Astrocyte (in vitro differentiated cells and primary cell): ENCODE measurements at places on chromosomes 12 and 14. TPM values are rescaled to one million over a fixed set of nuclear protein-coding genes. Genes with fewer than 3 reads are reported as not detected.

GRCh38 chr14:83923842-83924241, 1606.1 kb upstream of the FLRT2 start:
- no peaks in the 10 kb centered on the region for H3K4me1 ChIP-seq
- H3K4me3 ChIP-seq: no peak overlapping the region
- H3K27me3 ChIP-seq: no peaks in the 10 kb centered on the region
- no peak overlapping the region for H3K27ac ChIP-seq

DNA sequence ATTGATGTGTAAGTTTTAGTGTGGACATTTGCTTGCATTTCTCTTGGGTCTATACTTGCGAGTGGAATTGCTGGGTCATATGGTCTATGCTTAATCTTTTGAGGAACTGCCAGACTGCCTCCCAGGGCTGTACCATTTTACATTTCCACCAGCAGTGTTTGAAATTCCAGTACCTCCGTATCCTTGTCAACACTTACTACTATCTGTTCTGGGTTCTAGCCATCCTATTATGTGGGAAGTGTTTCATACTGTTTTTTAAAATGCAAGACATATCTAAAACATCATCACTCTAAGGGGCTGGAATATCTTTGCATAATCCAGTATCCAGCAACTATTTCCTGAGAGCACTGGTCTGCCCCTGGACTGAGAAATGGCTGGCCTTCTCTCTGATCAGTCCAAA, 80.2 kb upstream of the RIN3 start:
- no peak overlapping the region for H3K4me3 ChIP-seq
- H3K4me1 ChIP-seq: no peaks in the 10 kb centered on the region
- H3K36me3 ChIP-seq: no peaks in the 10 kb centered on the region
- no peak for DNase-seq
- H3K27ac ChIP-seq: no peak overlapping the region
- H3K27me3 ChIP-seq: no peaks in the 10 kb centered on the region

GPR84 gene
- total RNA-seq: not detected in 2 replicates

DNA sequence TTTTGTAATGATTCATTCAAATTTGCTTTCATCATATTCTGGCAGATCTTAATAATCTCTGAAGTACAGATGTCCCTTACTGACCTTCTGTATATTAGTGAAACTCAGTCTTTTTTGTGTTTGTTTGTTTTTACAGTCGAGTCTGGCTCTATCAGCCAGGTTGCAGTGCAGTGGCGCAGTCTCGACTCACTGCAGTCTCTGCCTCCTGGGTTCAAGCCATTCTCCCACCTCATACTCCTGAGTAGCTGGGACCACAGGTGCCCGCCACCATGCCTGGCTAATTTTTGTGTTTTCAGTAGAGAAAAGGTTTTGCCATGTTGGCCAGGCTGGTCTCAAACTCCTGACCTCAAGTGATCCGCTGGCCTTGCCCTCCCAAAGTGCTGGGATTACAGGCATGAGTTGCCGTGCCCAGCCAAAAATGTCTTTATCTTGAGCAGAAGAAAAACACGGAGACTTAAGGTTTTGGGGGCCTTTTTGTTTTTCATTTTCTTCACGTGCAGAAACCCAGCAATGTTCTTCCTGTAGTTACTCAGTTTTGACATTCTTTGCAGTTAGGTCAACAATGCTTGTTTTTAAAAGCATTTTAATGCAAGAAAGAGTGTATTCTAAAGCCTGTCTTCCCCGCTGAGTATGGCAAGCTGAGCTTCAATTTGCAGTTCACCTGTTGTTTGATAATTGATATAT, 79.5 kb downstream of the FAR2 start:
- no peak overlapping the region for H3K27ac ChIP-seq
- H3K36me3 ChIP-seq: no peaks in the 10 kb centered on the region
- no peaks in the 10 kb centered on the region for H3K27me3 ChIP-seq
- no peak for DNase-seq
- H3K4me3 ChIP-seq: no peak overlapping the region

DNA sequence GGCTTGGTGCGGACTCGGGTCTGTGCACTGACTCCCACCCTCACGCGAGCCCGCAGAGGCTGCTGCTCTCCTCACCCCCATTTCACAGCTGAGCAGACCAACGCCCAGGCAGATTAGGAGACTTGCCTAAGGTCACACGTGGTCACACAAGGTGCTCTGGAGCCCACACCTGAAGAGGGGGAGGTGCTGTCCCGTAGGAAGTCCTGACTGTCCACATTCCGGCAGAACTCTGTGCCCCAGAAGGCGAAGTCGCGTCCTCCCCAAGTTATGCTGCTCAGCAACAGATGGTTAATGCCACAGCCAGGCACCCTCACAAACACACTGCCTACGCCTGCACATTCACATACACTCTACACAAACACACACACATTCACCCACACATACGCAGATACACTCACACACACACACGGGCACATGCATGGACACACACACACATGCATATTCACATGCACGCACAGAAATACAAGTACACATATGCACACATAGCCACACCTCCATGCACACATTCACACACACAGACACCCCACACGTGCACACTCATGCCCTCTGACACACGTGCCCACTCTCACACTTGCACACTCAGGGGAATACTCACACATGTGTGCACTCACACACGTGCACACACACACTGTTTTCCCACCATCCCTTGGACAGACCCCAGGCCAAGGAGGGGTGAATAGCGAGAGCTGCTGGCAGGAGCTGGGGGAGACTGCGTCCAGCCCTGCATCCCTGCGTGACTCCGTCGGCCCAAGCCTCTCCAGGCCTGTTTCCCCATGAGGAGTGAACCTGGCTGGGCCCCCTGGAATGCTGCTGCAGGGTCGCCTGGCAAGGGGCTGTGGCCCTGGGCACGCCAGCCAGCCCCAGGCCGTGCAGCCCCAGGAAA, 4.1 kb downstream of the C14orf180 start:
- H3K36me3 ChIP-seq: no peaks in the 10 kb centered on the region
- no peaks in the 10 kb centered on the region for H3K4me1 ChIP-seq
- no peaks in the 10 kb centered on the region for H3K27me3 ChIP-seq
- H3K4me3 ChIP-seq: no peak overlapping the region

- H3K4me3 ChIP-seq: peak overlapping the region; percentile 54
- peaks cover 14% of the 10 kb centered on the region for H3K36me3 ChIP-seq
- peak; percentile 33 for DNase-seq
- H3K27me3 ChIP-seq: no peaks in the 10 kb centered on the region
- H3K27ac ChIP-seq: peak overlapping the region; percentile 44
Observed at GRCh38 chr14:54568821-54569595, 2.1 kb downstream of the SAMD4A start.

FKBP3 gene
- total RNA-seq: 66.1 and 77.0 TPM in 2 replicates

DNA sequence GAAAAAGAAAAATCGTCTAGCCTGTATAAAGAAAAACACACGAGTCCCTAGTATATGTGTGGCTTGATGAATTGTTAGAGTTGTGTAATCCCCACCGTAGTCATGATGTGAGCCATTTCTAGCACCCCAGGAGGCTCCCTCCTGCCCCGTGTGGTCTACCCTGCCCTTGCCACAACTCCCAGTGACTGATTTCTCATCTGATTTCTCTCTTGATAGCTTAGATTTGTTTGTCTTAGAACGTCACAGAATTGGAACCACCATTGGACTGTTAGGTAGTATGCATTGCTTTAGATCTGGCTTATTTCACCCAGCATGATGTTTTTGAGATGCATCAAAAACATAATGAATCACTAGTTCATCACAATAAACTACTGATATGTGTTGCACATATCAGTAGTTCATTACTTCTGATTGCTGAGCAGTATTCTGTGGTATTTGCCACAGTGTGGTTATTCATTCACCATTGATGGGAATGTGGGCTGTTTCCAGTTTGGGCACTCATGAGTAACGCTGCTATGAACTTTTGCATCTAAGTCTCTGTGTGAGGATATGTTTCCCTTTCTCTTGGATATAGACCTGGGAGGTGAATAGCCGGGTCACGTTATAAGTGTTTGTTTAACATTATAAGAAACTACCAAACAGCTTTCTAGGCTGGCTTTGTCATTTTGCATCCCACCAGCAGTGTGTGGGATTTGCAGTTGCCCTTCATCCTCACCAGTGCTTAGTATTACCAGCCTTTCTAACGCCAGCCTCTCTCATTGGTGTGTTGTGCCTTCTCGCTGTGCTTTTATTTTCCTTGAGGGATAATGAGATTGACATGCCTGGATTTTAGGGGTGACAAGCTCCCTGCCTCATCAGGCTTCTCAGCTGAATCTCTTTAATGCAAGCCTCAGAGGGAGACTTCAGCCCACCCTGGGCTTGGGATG, 31.9 kb upstream of the NCOR2 start:
- H3K36me3 ChIP-seq: no peaks in the 10 kb centered on the region
- peak; percentile 79 for DNase-seq
- H3K4me3 ChIP-seq: no peak overlapping the region
- H3K27me3 ChIP-seq: no peaks in the 10 kb centered on the region
- H3K27ac ChIP-seq: no peak overlapping the region

DNA sequence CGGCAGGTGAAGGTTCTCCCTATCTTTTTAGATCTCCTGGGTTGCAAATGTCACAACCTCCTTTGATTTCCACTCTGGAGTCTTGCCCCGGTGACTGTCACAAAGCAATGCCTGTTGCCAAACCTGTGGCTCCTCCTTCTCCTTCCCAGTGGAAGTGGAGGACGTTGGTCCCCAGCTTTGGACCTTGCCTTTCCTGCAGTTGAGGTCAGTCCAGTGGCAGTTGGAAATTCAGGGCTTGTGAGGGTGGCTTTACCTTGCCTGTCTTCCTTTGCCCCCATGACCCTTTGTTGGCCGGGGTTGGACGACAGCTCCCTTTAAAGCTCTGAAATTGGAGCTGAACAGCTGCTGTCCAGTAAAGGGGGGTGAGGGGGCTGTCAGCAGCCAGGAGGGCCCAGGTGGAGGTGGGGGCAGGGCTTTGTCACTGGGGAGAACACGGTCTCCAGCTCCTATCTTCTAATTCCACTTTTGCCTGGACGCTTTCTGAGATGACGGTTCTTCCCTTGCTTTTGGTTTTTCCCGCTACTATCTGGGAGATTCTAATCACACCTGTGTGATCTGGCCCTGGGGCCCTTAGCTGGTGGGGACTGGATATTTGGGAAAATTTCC, 4.1 kb downstream of the TEAD4 start:
- peaks cover 29% of the 10 kb centered on the region for H3K4me1 ChIP-seq
- no peaks in the 10 kb centered on the region for H3K27me3 ChIP-seq
- H3K4me3 ChIP-seq: no peak overlapping the region
- H3K36me3 ChIP-seq: no peaks in the 10 kb centered on the region
- DNase-seq: no peak

GRCh38 chr12:63930971-63931370, 86.5 kb downstream of the SRGAP1 start:
- peak; percentile 64 for DNase-seq
- H3K36me3 ChIP-seq: no peaks in the 10 kb centered on the region
- H3K27ac ChIP-seq: peak overlapping the region; percentile 17
- peaks cover 15% of the 10 kb centered on the region for H3K4me1 ChIP-seq
- no peak overlapping the region for H3K4me3 ChIP-seq

DNA sequence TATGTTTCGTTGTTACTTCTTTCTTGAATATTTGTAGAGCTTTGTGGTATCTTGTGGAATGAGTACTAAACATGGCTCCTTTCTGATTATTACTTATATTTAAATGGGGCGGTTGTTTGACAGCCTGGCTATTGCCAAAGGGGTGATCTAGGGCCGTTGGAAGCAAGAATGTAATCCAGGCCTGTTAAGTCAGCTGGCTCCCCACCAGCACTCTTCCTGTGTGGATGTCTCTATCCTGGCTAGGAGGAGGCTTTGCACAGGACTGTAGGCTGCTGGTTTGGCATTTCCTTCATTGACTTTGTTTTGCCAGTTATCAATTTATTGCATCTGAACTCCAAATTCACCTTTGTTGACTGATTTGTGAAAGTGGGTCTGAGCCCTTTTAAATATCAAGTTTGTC, 5.6 kb downstream of the FAM234B start:
- no peak overlapping the region for H3K27ac ChIP-seq
- H3K36me3 ChIP-seq: no peaks in the 10 kb centered on the region
- peaks cover 2% of the 10 kb centered on the region for H3K4me1 ChIP-seq
- no peaks in the 10 kb centered on the region for H3K27me3 ChIP-seq

DNA sequence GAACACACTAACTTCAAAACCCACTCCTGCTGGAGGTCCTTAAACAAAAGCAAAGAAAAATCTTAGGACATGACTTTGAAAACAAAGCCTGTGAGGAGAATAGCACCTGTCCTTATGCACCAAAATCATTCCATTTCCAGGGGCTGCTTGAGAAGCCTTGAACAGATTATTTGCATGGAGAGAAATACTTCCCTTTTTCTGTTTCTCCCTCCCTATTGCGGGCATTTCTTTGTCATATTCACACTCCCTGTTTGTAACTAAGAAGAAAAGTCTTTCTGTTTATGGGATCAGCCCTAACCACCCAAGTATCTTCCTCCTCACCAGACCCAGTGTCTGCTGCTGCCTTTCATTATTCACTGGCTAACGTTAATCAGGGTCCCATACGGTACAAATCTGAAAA, 218.8 kb downstream of the DPF3 start:
- H3K27ac ChIP-seq: no peak overlapping the region
- no peak overlapping the region for H3K4me3 ChIP-seq
- no peaks in the 10 kb centered on the region for H3K27me3 ChIP-seq
- no peak for DNase-seq
- peaks cover 26% of the 10 kb centered on the region for H3K4me1 ChIP-seq

- H3K27me3 ChIP-seq: peaks cover 5% of the 10 kb centered on the region
- H3K4me1 ChIP-seq: no peaks in the 10 kb centered on the region
- H3K4me3 ChIP-seq: no peak overlapping the region
- H3K27ac ChIP-seq: no peak overlapping the region
- no peak for DNase-seq
Observed at GRCh38 chr12:131700271-131700670, 10.6 kb upstream of the SFSWAP start.

MYBPC1 gene
- total RNA-seq: 0.31 TPM in 1 of 2 replicates, not detected in the other

DNA sequence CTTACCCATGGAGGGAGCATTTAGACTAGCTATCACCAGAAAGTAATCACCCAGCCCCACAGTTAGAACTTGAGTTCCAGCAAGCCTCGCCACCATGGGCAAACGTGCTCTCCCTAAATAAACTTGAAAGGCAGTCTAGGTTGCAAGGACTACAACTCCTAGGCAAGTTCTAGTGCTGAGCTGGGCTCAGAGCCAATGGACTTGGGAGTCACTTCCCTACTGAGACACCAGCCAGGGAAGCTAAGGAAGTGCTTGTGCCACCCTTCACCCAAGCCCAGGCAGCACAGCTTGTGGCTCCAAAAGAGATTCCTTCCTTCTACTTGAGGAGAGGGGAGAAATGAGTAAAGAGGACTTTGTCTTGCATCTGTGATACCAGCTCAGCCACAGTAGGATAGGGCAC, 57.9 kb downstream of the SLCO1A2 start:
- no peaks in the 10 kb centered on the region for H3K4me1 ChIP-seq
- H3K36me3 ChIP-seq: no peaks in the 10 kb centered on the region
- no peak overlapping the region for H3K27ac ChIP-seq

- peaks cover 79% of the 10 kb centered on the region for H3K27me3 ChIP-seq
- peak; percentile 18 for DNase-seq
- peak overlapping the region; percentile 49 for H3K4me3 ChIP-seq
- no peak overlapping the region for H3K27ac ChIP-seq
- no peaks in the 10 kb centered on the region for H3K4me1 ChIP-seq
Observed at GRCh38 chr12:102958073-102958829, 777 bp downstream of the ASCL1 start.

RDH5 gene
- 1.4 and 2.1 TPM in 2 replicates for total RNA-seq

TAS2R43 gene
- total RNA-seq: 0.52 and 0.58 TPM in 2 replicates

BTBD7 gene
- 48.1 and 53.2 TPM in 2 replicates for total RNA-seq

GRCh38 chr14:93946104-93946503, 19.0 kb downstream of the FAM181A start:
- no peaks in the 10 kb centered on the region for H3K36me3 ChIP-seq
- no peak overlapping the region for H3K27ac ChIP-seq
- H3K4me3 ChIP-seq: no peak overlapping the region
- H3K4me1 ChIP-seq: peaks cover 35% of the 10 kb centered on the region
- H3K27me3 ChIP-seq: no peaks in the 10 kb centered on the region
